ENCODE measurements at places on chromosomes 5 and 9.

GRCh38 chr9:117461386-117461785, 46.5 kb upstream of the ASTN2 start:
- DNase-seq, result no peak

GRCh38 chr5:109961751-109962150, 272.0 kb downstream of the MAN2A1 start:
- no peak for DNase-seq

- DNase-seq, result no peak
These were observed 105.1 kb downstream of the CEMIP2 start for GRCh38 chr9:71663216-71663615.

- no peak for DNase-seq
These were observed 336.4 kb upstream of the MPDZ start for GRCh38 chr9:13615660-13616490.

DNA sequence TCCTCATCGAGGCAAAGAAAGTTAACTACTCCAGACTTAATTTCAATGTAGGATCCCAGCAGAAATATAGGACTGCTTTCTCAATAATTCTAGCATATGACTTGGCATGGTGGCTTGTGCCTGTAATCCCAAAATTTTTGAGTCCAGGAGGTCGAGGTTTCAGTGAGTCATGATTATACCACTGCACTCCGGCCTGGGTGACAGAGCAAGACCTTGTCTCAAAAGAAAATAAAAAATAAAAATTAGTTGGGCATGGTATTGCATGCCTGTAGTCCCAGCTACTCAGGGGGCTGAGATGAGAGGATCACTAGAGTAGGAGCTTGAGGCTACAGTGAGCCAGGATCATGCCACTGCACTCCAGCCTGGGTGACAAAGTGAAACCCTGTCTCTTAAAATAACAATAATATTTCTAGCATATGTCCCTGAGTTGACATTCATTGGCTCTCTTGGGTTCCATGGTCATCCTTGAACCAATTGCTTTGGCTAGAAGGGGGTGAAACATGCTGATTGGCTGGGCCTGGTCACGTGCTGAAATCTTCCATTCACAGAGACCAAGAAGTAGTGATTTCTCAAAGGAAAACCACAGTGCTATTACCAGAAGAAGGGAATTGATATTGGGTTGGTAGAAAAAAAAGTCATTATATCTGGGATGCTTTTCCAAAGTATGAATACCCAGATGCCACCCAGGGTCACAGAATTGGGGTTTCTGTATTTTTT, 31.6 kb upstream of the GARNL3 start:
- DNase-seq, result no peak

DNA sequence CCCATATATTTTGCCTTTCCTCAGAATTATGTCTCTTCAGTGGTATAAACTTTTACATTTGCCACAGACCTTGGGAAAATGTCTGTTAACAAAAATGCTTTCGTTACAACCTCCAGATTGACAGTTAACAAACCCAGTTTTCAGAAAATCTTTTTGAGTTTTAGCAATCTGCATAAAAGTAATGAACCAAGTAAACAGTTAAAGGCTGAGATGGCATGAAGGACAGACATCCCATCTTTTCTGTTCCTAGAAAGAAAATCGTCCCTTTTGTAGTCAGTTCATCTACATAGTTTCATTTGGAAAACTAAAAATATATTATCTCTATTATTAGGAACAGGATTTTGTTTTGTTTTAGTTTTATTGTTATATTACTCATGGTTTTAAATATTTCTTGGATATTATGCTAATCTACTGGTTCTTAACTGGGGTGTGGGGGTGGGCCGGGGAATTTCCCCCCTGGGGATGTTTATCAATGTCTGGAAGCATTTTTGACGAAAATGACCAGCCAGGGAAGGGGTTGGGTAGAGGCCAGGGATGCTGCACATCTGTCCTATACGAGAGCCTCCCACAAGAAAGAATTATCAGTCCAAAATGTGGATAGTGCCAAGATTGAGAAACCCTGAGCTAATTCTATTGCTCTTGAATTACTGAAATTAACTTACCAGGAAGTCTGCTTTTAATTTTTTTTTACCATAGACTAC, 11.9 kb downstream of the FYB1 start:
- no peak for DNase-seq

DNA sequence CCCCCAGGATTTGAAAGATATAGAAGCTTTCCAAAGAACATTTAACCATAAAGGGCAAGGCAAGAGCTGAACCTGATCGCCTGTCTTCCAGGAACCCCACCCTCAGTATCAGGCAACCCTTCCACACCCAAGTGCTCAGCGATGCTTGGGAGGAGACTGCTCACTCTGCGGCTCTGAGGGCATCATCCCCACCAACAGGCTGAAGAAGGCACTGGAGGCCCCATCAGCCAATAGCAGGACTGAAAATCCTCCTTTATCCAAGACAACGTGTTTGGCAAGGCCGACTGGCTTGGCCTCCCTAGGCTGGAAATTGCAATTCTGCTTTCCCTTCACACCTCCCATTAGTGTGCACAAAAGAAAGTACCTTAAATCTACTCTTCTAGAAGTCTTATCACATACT, 1.4 kb upstream of the PPP2CA start:
- DNase-seq, result peak; percentile 69

DNA sequence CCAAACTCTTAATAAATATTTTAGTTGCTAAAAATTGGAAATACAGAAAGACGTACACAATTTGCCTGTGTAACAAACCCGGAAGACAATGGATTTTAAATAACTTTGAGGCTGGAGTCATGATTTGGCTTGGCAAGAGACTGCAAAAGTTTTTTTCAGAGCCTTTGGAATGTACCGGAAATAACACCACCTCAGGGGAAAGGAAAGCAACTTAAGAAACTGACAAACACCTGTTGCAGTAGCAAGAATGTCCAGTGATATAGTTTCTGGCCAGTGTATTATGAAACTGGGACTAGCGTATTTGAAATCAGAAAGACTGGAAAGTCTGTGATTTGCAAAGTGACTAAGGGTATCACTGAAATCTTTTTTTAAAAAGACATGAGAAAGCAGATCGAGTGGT, 842 bp downstream of the MUSK start:
- no peak for DNase-seq

DNA sequence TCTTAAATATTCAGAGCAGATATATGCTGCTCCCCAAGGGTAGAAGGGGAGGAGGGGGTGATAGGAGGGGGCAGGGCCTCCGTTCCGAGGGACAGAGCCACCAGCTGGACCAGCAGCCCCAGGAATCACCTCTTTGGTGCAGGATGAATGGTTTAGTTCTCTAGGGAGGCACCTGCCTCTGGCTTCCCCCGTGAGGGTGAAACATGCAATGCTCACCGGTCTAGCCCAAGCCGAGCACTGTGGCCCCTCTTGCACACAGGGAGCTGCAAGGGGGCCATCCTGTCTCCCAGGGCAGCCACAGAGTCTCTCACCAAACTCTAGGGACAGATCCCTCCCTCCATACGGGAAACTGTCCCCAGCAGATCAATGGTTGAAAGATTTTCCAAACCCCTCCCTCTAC, 163.7 kb downstream of the DAB2IP start:
- no peak for DNase-seq

- DNase-seq, result no peak
These were observed 314.1 kb upstream of the KIF2A start for GRCh38 chr5:61991866-61992265.

DNA sequence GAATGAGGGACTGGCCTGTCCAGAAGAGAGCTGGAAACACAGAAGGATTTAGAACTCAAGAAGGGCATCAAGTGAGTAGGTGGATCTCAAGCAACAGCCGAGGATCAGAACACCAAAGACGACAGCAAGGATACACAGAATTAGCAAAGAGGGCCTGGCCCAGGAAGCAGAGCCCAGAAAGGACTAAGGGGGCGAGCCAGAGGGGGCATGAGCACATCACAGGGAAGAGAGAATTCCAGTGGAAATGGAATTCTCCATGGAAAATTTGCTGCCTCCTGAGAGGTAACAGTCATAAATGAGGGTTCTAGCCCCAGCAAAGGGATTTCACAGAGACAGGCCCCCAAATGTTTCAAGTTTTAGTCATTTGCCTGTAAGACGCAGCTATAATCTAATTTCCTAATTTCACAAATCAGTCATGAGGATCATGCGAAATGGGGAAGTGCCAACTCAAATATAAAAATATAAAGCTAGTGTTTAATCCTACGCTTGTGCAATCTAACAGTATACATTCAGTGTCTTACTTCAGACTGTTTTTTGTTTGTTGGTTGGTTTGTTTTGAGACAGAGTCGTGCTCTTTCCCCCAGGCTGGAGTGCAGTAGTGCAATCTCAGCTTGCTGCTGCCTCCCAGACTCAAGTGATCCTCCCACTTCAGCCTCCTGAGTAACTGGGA, 46.7 kb downstream of the FNBP1 start:
- DNase-seq, result no peak

DNA sequence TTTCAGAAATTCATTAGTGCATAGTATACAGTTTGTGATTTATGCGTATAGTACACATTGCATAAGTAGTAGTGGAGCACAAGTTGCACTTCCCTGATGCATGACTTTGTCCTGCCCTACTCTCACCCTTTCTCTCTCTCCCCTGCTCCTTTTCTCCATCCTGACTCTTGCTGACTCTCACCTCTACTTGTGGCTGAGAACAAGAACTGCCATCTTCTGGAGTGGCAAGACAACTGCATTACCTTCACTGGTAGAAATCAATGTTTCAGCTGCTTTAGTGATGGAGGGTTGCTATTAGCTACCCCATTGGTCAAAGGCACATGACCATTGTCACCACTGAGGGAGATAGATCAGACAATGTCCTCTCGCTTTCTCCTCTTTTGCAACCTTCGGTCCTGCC, 26.9 kb downstream of the SPEF2 start:
- no peak for DNase-seq

GRCh38 chr5:109062664-109063063, 315.0 kb downstream of the FER start:
- no peak for DNase-seq
